Naive B cell (primary cell): ENCODE measurements at places on chromosomes 4 and X.
A peak's percentile ranks its signal among the peaks of the same experiment; 100 is the strongest.

DNA sequence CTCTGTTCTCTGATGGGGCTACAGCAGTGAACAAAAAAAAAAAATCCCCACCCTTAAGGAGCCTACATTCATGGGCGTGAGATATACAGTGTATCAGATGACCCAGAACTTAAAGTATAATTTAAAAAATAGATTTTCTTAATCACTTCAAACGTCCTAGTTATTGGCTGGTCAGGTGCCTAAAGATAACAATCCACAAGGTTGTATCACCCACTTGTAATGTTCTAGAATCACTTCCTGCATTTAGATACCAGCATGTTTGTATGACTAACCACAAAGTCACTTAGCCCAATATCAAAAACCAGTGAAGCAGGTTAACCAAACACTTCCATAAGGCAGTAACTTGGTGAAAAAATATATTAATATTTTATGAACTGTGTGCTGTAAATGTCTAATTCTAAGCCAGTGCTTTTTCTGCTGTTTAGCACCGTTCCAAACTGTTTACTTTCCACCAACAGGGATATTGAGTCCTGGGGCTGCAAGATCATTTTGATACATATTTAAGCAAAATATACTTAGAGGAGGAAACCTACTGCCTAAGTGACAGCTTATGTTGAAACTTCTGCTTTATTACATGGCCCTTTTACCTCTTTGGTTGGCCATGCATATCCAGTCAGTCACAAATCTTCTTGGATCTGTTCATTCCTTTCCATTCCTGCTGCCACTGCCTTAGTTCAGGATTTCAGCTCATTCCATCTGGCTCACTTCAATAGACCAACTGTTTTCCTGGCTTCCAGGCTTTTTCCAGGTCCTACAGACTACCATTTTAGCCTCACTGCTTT, 43.3 kb downstream of the CD40LG start:
- peaks cover 19% of the 10 kb centered on the region for H3K4me1 ChIP-seq
- H3K36me3 ChIP-seq = peaks cover 14% of the 10 kb centered on the region
- no peak overlapping the region for H3K4me3 ChIP-seq
- DNase-seq = peak; percentile 47

DNA sequence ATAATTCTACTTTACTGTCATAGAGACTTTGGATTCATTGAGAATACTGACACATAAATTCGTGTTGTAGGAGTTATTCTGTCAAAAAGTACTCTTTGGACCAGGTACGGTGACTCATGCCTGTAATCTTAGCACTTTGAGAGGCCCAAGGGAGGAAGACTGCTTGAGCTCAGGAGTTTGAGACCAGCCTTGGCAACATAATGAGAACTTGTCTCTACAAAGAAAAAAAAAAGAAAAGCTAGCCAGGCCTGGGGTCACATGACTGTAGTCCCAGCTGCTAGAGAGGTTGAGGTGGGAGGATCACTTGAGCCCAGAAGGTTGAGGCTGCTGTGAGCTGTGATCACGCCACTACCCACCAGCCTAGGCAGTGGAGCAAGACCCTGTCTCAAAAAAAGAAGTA, 54.9 kb downstream of the WDR19 start:
- no peaks in the 10 kb centered on the region for H3K4me1 ChIP-seq
- H3K4me3 ChIP-seq = no peak overlapping the region
- no peaks in the 10 kb centered on the region for H3K27me3 ChIP-seq
- DNase-seq = no peak

GRCh38 chrX:11759461-11760311, 1.6 kb downstream of the MSL3 start:
- peaks cover 14% of the 10 kb centered on the region for H3K36me3 ChIP-seq
- peak; percentile 67 for DNase-seq
- peak overlapping the region; percentile 99 for H3K27ac ChIP-seq
- peak overlapping the region; percentile 99 for H3K4me3 ChIP-seq

DNA sequence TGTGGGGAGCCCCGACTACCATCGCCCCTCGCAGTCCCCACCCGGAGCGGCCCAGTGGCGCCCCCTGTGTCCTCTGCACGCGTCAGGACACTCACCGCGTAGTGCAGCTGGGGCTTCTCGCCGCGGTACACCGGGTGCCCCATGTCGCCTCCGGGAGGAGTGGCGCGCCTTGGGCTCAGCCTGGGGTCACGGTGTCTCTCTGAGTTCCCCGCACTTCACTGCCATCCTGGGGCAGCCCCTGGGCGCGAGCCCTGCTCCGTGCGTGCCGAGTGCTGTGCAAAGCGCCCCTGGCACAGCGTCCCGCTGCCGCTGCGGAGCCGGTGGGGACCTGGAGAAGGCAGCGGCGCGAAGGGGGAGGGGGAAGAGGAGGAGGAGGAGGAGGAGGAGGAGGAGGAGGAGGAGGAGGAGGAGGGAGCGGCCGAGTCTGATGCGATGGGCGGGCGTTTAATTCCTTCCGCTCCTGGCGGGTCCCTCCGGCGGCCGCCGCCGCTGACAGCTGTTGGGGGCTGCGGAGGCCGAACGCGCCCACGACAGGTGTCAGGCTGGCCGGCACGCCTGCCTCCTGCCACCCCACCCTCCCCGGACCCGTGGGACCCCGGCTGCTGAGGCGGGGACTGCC, 134.3 kb downstream of the AMELX start:
- H3K4me1 ChIP-seq = no peaks in the 10 kb centered on the region
- peaks cover 13% of the 10 kb centered on the region for H3K27me3 ChIP-seq
- peak overlapping the region; percentile 63 for H3K4me3 ChIP-seq
- no peak overlapping the region for H3K27ac ChIP-seq
- no peaks in the 10 kb centered on the region for H3K36me3 ChIP-seq

DNA sequence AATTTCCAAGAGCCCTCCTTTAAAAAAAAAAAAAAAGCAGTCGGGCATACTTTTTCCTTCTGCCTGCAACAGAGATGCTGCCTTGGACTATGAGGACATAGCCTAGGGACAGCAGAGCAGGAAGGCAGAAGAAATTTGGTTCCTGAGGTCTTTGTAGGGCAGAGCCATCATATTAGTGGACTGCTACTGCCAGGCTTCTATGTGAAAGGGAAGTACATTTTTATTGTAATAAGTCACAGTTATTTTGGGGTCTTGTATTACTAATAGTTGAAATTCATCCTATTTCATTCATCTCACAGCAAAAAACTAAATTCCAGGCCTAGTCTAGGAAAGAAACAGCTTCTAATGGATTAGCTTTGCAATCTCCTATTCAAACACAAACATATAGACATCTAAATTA, 211.2 kb downstream of the NSUN7 start:
- no peak for DNase-seq
- H3K4me1 ChIP-seq = no peaks in the 10 kb centered on the region
- H3K4me3 ChIP-seq = no peak overlapping the region
- H3K36me3 ChIP-seq = no peaks in the 10 kb centered on the region

GRCh38 chr4:21753084-21753760, 195.3 kb downstream of the KCNIP4 start:
- H3K27ac ChIP-seq = no peak overlapping the region
- no peaks in the 10 kb centered on the region for H3K4me1 ChIP-seq
- no peak overlapping the region for H3K4me3 ChIP-seq
- no peaks in the 10 kb centered on the region for H3K36me3 ChIP-seq

- no peak for DNase-seq
- H3K36me3 ChIP-seq = no peaks in the 10 kb centered on the region
- no peaks in the 10 kb centered on the region for H3K27me3 ChIP-seq
- H3K4me3 ChIP-seq = no peak overlapping the region
- H3K27ac ChIP-seq = no peak overlapping the region
These were observed 1333.9 kb upstream of the TENM3 start for GRCh38 chr4:180909279-180909678.

DNA sequence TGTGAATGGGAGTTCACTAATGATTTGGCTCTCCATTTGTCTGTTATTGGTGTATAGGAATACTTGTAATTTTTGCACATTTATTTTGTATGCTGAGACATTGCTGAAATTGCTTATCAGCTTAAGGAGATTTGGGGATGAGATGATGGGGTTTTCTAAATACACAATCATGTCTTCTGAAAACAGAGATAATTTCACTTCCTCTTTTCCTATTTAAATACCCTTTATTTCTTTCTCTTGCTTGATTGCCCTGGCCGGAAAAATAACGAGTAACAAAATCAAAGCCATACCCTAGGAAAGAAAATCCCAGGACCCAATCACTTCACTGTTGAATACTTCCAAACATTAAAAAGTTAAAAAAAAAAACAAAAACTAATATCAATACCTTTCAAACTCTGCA, 67.7 kb upstream of the UGT2B4 start:
- no peak overlapping the region for H3K27ac ChIP-seq
- DNase-seq = no peak
- no peaks in the 10 kb centered on the region for H3K36me3 ChIP-seq
- H3K27me3 ChIP-seq = no peaks in the 10 kb centered on the region

GRCh38 chrX:91414713-91415112, 19.9 kb upstream of the PABPC5 start:
- DNase-seq = no peak
- H3K4me3 ChIP-seq = no peak overlapping the region
- H3K27ac ChIP-seq = no peak overlapping the region
- H3K27me3 ChIP-seq = no peaks in the 10 kb centered on the region
- no peaks in the 10 kb centered on the region for H3K4me1 ChIP-seq

DNA sequence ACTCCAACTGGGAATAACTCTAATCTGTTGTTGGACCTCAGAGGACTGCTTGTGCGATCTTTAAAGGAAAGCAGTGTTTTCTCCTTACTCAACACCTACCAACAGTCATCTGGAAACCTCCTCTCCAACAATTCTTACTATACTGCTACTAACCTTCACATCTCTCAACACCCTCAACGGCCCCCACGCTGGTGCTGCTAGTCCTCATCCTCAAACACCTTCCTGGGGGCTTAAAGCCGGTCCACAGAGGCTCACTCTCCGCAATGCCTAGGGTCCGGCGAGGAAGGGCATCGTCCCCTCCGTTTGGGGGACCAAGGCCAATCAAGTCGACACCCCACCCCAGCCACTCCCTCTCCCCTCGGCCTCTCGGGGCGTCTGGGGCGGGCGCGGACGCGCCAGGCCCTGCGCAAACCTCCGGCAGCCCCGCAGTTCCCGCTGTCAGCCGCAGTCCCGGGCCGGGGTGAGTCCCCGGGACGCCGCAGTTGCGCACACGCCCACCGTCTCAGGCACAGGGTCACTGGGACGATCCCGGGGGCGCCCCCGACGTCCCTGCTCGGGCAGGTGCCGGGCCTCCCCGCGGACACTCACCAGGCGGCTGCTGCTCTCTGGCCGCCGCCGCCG, 418 bp downstream of the TAB3 start:
- H3K4me3 ChIP-seq = peak overlapping the region; percentile 92
- H3K27ac ChIP-seq = peak overlapping the region; percentile 85
- H3K27me3 ChIP-seq = no peaks in the 10 kb centered on the region

GRCh38 chrX:111365770-111366325, 46.1 kb downstream of the DCX start:
- DNase-seq = no peak
- H3K36me3 ChIP-seq = no peaks in the 10 kb centered on the region
- no peak overlapping the region for H3K4me3 ChIP-seq
- H3K4me1 ChIP-seq = no peaks in the 10 kb centered on the region
- H3K27ac ChIP-seq = no peak overlapping the region

- no peaks in the 10 kb centered on the region for H3K36me3 ChIP-seq
- peaks cover 5% of the 10 kb centered on the region for H3K27me3 ChIP-seq
- H3K4me3 ChIP-seq = no peak overlapping the region
- no peak overlapping the region for H3K27ac ChIP-seq
- no peaks in the 10 kb centered on the region for H3K4me1 ChIP-seq
These were observed 350.6 kb downstream of the CHIC1 start for GRCh38 chrX:73913580-73913979.

DNA sequence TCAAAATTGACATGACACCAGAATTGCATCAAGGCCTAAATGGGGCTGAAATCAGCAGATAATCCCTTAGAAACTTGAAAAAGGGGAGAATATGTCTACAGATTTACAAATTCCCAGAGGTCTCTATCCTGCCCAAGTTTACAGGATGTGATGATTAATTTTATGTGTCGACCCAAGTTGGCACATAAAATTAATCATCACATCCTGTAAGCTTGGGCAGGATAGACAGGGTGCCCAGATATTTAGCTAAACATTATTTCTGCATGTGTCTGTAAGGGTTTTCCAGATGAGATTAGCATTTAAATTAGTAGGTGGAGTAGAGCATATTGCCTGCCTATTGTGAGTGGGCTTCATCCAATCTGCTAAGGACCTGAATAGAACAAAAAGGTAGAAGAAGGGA, 52.3 kb downstream of the ARHGEF6 start:
- no peak for DNase-seq
- no peaks in the 10 kb centered on the region for H3K27me3 ChIP-seq
- no peak overlapping the region for H3K4me3 ChIP-seq

DNA sequence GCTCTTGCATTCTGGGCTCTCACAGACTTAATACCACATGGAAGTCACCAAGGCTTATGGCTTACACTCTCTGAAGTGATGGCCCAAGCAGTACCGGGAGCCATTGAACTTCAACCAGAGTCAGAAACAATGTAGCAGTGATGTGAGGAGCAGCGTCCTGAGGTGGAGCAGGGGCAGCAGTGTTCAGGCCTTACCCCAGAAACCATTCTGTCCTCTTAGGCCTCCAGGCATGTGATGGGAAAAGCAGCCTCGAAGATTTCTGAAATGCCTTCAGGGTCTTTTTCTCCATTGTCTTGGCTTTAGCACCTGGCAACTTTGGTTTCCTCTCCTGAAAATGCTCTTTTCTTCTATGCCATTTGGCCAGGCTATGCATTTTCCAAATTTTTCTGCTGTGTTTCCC, 22.8 kb upstream of the PIN4 start:
- H3K4me3 ChIP-seq = no peak overlapping the region
- H3K27ac ChIP-seq = no peak overlapping the region
- no peaks in the 10 kb centered on the region for H3K4me1 ChIP-seq
- no peak for DNase-seq
- H3K27me3 ChIP-seq = peaks cover 55% of the 10 kb centered on the region

DNA sequence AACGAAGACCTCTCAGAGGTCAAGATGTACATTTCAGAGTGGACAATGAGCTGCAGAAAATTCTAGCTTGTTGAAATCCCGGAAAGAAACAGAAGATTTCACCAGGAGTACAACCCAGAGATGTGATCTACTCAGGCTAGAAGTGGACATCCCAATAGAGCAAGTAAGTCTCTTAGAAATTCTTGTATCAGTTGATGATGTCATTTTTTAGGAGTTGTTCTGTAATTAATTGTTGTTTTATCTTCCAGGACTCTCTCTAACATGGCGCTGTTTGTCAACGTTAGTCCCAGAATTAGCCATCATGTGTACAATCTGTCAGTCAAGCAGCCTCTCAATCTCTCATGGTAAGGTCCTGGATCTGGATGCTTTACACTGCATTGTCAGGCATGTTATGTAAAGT, 174.4 kb downstream of the GRIA3 start:
- DNase-seq = no peak
- H3K4me3 ChIP-seq = no peak overlapping the region
- no peaks in the 10 kb centered on the region for H3K27me3 ChIP-seq

GRCh38 chr4:148649652-148650331, 207.6 kb upstream of the NR3C2 start:
- no peak overlapping the region for H3K27ac ChIP-seq
- H3K4me3 ChIP-seq = no peak overlapping the region
- no peak for DNase-seq
- no peaks in the 10 kb centered on the region for H3K36me3 ChIP-seq
- no peaks in the 10 kb centered on the region for H3K27me3 ChIP-seq
